Cardiac fibroblast (primary cell): ENCODE measurements at places on chromosomes 7 and 10.

GRCh38 chr7:8249121-8249520, 12.8 kb downstream of the ICA1 start:
- DNase-seq, result no peak

DNA sequence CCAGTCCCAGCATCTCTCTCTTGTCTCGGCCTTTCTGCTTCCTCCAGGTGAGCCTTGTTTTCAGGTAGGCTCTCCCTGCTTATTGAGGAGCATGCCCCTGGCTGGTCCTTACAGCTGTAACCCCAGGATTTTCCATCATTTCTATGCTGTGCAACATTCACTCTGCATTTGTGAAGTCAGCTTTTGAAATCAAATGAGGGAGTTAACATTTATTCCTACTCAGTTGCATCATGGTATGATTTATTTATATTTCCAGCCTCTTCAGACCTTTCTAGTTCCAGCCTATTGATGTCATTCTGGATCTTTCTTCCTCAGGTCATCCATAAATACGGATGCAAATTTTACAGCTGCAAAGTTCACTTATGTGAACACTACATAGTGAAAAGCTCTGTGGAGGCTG, 755.6 kb downstream of the TYW1 start:
- DNase-seq, result no peak

DNA sequence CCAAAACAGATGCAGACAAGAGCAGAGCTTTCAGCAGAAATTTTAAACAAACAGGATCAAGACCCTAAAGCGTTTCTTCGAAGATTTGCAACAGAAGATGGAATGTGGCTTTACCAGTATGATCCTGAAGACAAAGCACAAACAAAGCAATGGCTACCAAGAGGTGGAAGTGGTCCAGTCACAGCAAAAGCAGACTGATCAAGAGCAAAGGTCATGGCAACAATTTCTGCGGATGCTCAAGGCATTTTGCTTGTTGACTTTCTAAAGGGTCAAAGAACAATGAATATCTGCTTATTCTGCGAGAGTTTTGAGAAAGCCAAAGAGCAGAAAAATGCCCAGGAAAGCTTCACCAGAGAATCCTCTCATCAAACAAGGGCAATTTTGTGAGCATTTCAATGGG, 130.4 kb downstream of the MBL2 start:
- DNase-seq, result no peak

DNA sequence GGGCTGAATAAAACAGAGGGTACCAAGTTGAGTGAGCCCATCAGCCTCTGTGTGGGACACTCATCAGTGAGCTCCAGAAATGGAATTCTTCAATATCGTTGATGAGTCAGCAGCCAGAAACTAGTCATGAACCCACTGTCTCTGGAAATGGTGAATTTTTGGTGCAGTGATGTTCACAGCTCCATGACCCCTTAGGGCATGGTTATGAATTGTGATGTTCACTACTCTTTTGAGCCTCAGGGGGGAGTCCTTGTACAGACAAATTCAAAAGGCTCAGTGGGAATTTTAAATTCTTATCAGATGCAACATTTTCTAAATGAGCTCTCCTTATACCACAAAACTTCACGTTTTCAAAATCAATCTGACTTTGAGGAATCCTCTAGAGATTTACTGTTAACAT, 335.7 kb downstream of the PHTF2 start:
- DNase-seq, result peak; percentile 69

DNA sequence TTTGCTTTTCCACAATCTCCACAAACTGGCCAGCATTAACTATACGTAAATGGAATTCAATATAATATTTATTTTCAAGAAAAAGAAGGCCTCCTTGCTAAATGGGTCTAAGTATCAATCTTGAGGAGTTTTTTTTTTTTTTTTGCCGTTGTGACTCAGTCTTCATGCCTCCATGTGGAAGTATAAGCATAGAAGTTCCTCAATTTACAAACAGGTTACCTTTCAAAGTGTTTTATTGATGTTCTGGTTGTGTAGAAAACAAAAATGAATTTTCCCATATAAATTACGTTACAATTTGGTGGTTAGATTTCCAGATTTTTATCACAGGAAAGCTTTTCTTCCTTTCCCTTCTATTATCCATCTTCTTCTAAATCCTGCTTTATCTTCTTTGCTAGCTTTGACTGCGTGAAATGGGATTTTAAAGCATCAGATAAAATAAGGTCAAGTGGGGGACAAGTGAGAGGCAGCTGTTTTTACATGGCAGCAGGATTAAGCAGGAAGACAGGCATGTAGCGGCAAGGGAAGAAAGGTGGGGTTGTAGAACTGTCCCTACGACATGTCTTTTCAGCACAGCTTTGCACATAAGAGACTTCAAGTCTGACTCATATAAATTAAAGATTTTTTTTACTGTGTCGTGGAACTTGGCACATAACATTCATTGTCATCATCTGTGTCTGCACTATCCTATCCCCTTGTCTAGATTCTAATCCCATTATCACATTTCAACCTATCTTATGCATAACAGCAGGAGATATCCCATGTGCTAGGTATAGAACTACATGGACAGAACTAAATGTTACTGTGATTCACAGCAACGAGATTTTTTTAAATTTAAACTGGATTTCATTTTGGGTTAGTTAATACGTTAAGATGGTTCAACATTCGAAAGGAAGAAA, 135.3 kb upstream of the FAM3C start:
- DNase-seq, result peak; percentile 31

DNA sequence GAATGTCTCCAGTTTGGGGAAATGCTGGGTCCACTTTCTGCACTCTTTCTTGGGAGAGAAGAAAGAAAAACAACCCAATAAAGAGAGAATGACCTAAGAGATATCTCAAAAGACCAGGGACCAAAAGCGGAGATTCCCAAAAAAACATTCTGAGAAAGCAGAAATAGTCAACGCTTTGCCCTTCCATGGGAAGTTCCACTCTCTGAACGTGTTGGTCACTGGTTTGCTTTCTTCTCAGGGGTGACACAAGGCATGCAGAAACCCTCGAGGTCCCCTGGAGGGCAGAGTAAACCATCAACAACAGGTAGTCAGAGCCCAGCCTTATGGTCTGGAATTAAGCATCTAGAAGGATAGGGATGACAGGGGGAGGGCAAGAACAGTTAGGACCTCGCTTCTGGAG, 26.2 kb upstream of the AOAH start:
- DNase-seq, result no peak

GRCh38 chr7:154879629-154880028, 123.3 kb downstream of the PAXIP1 start:
- DNase-seq, result no peak

- DNase-seq, result no peak
These were observed 250.2 kb downstream of the ELFN1 start for GRCh38 chr7:1920266-1920681.

GRCh38 chr10:120456626-120457430, at the start of gene PLPP4:
TSS of gene PLPP4 (plus strand) at chr10:120457227. CDS start at chr10:120457306, 79 bp downstream.
- DNase-seq, result no peak

GRCh38 chr7:115775981-115776380, 254.6 kb downstream of the TFEC start:
- DNase-seq, result no peak

DNA sequence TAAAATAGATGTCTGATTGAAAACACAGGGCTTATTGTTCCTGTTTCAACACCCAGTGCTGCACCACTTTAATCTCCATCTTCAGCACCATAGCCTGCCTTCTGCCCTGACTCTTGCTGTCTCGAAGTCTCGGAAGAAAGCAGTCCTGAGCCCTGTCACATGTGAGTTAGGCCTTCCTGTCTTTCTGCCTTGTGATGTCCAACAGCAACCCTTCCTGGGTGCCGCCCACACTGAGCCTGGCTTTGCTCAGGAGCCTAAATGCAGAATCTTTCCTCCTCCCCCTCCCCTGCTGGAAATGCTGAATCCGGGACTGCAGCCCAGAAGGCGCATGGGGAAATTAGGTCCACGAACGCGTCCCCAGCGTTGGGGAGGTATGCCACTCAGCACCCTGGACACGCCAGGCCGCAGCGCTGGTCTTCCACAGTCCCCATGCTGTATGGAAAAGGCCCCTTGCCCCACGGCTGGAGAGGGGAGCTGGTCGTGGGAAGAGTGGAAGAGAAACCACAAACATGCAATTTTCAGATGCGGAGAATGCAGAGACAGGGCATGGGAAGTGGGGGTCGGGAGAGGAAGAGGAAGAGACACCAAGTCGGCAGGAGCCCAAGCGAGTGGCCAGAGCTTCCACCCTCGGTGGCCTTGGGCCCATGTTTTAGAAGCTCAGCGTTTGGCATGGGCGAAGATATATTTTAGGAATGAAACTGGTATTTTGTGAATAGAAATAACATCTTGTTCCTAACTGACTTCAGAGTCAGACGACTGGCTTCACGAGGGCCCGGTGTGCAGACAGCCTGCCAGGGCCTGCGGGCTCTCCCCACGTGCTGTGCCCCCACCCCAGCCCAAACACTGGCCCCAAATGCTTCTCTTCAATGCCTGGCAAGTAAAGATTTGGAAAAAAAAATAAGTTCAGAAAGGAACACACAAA, 656.1 kb upstream of the FOXK1 start:
- DNase-seq, result no peak
